ENCODE measurements at places on chromosomes 1 and 21. TPM values are rescaled to one million over a fixed set of nuclear protein-coding genes. Genes with fewer than 3 reads are reported as not detected.

The CNKSR1 gene
- 14.1 TPM for total RNA-seq

The BATF3 gene
- 0.80 TPM for total RNA-seq

The VANGL2 gene
- 3.1 TPM for total RNA-seq

The CACNA1S gene
- not detected for total RNA-seq

The FALEC gene
- not detected for total RNA-seq

The NBPF10 gene
- 0.70 TPM for total RNA-seq

The RHOU gene
- 0.23 TPM for total RNA-seq

The SAMD13 gene
- 0.87 TPM for total RNA-seq

The GPR3 gene
- total RNA-seq, result 1.0 TPM

The SYF2 gene
- 32.6 TPM for total RNA-seq

The CHD1L gene
- total RNA-seq, result 48.9 TPM

The MROH7 gene
- total RNA-seq, result 0.04 TPM

The RNF19B gene
- total RNA-seq, result 45.8 TPM

The OR6K3 gene
- not detected for total RNA-seq

The PPFIA4 gene
- total RNA-seq, result 0.15 TPM

The CRYAA gene
- total RNA-seq, result not detected

The TAS1R1 gene
- total RNA-seq, result not detected

The KLF17 gene
- total RNA-seq, result not detected

The S100A8 gene
- 228 TPM for total RNA-seq

The C1orf185 gene
- total RNA-seq, result not detected

The OR2AK2 gene
- total RNA-seq, result not detected

The ELF3 gene
- not detected for total RNA-seq

The TLCD4 gene
- 0.08 TPM for total RNA-seq

The DSCAM gene
- 2.6 TPM for total RNA-seq

The FMO5 gene
- total RNA-seq, result 0.39 TPM

The LDLRAD1 gene
- total RNA-seq, result not detected

The KRTAP13-2 gene
- not detected for total RNA-seq

The RPAP2 gene
- total RNA-seq, result 14.5 TPM

The SELENOF gene
- 137 TPM for total RNA-seq

The KLHDC9 gene
- total RNA-seq, result 0.68 TPM

The TDRKH gene
- total RNA-seq, result 13.3 TPM

The ZNF695 gene
- total RNA-seq, result 2.3 TPM

The TSPEAR gene
- not detected for total RNA-seq

All from hair follicular keratinocyte (primary cell).